Spinal cord (tissue), 10 donors: ENCODE measurements at places on chromosomes 1 and 21.
A peak's percentile ranks its signal among the peaks of the same experiment; 100 is the strongest.

DNA sequence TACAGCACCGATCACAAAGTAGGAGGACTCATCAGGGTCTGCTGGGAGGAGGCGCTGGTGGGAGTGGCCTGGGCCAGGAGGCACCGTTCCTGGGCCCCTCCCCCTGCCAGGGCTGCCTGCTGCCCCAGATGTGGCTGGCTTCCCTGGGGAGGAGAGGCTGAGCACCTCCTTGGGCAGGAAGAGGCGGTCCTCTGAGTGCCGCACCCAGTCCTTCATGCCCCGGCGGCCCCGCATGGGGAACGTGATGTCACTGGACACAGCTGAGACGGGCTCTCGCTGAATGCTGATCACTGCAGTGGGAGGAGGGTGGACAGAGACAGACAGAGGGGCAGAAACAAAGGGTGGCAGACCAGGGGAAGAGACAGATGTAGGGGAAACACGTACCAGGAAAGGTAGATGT is 24.8 kb downstream of the ADGRB2 start:
- no peak for DNase-seq
- H3K27ac ChIP-seq, result no peak overlapping the region
- H3K4me1 ChIP-seq, result peaks cover 18% of the 10 kb centered on the region
- peaks cover 95% of the 10 kb centered on the region for H3K36me3 ChIP-seq
- H3K4me3 ChIP-seq, result no peak overlapping the region

DNA sequence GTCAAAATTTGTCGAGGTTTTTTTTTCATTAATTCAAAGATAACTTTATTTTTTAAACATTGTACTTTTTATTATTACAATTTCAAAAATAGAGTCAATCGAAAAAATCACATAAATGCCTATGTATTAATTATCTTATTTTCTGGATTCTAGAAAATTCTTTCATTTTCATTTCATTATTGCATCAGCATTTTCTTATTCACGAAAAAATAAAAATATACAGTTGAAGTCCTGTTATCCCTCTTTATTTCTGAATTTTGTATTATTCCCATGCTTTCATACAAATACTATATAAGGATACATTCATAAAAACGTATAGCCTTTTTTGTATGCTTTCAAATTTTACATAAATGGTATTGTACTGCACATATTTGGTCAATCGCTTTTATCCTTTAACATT is 681.0 kb upstream of the USP24 start:
- H3K36me3 ChIP-seq, result no peaks in the 10 kb centered on the region
- H3K4me3 ChIP-seq, result no peak overlapping the region
- no peak overlapping the region for H3K27ac ChIP-seq
- no peaks in the 10 kb centered on the region for H3K4me1 ChIP-seq
- H3K27me3 ChIP-seq, result no peaks in the 10 kb centered on the region

DNA sequence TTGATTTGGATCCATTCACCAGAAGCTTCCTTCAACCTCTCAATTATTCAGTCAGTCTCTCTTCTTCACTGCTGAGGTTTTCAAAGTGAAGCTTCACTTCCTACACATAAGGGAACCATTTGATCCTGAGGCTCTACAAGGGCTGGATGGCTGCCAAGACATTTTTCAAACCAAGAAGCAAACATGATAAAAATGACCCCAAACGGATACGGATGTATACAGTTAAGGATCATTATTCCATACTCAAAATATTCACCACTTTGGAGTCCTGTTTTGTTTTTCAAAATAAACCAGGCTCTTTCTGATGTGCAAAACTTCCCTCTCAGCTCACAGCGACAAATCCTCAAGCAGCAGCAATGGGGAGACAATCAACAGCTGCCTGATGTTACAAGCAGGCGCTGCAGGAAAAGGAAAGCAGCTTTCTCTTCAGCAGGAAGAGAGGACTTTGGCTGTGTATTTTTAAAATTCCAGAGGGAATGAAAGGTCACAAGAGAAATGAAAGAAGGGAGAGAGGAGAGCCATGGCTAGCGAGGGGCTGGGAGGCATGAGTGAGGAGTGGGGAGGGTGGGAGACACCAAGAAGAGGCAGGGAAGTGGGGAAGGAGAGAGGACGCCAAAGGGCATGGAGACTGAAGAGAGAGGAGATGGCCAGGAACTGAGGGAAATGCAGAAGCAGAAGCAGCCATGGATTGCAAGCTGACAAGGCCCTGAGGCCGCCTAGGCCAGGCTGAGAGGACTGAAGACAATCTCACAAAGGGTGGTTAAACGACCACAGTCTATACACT is 145.4 kb downstream of the SLC45A1 start:
- H3K27me3 ChIP-seq, result no peaks in the 10 kb centered on the region
- DNase-seq, result peak; percentile 85
- H3K27ac ChIP-seq, result peak overlapping the region; percentile 87
- no peak overlapping the region for H3K4me3 ChIP-seq
- peaks cover 9% of the 10 kb centered on the region for H3K36me3 ChIP-seq
- peaks cover 46% of the 10 kb centered on the region for H3K4me1 ChIP-seq

- no peak overlapping the region for H3K27ac ChIP-seq
- no peaks in the 10 kb centered on the region for H3K4me1 ChIP-seq
- H3K36me3 ChIP-seq, result no peaks in the 10 kb centered on the region
- H3K4me3 ChIP-seq, result no peak overlapping the region
- no peak for DNase-seq
Observed at GRCh38 chr1:202023001-202023433, 12.6 kb downstream of the ELF3 start.

DNA sequence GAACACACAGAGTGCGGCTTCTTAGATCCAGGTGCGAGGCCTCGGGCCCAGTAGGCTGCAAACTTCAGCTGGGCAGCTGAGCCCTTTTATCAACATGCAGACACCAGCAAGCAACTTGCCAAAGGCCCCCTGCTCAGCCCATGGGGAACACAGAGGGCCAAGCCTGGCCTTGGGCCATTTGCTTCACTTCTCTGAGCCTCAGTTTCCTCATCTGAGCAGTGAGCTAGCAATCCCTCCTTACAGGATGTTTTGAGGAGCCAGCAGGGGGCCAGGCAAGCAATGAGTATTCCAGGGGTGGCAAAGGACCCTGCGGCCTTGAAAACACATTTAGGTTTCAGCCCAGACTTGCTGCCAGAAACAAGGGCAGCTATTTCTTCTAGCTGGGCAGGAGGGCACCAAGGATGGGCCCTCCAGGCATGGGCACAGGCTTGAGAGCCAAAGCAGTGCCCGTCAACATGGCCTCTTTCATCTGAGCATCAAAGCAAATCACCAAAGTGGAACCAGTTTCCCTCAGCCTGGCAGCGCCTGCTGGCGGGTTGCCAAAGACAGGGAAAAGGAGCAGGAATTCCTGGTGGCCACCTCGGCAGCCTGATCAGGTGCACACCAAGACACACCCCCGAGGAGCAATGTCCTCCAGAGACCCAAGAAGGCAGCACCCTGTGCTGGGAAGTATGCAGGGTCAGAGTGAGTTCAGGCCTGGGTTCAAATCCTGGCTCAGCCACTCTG is 1.4 kb downstream of the MATN1 start:
- H3K36me3 ChIP-seq, result peaks cover 2% of the 10 kb centered on the region
- no peak overlapping the region for H3K27ac ChIP-seq
- no peak overlapping the region for H3K4me3 ChIP-seq
- H3K27me3 ChIP-seq, result no peaks in the 10 kb centered on the region
- H3K4me1 ChIP-seq, result peaks cover 62% of the 10 kb centered on the region

- no peaks in the 10 kb centered on the region for H3K27me3 ChIP-seq
- no peaks in the 10 kb centered on the region for H3K4me1 ChIP-seq
- DNase-seq, result no peak
- no peak overlapping the region for H3K4me3 ChIP-seq
- H3K27ac ChIP-seq, result no peak overlapping the region
- H3K36me3 ChIP-seq, result no peaks in the 10 kb centered on the region
Observed at GRCh38 chr21:27693376-27693775, 726.5 kb upstream of the ADAMTS5 start.

DNA sequence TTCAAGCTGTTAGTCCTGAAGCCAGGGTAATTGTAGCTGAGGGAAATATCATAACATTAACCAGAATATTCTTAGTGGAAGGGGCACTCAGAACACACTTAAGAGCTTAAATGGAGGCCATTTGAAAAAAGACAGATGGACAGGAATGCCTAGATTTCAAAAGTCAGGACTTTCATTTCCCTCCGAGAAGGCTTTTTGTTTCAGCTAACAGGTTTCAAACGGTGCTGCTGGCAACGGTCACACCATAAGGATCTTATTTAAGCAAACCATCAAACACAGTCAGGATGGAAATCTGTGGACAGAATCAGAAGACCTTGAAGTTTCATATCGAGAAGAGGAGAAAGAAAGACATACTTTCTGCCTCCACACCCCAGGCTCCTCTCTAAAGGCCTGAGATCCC is 70.1 kb downstream of the SLC66A1 start:
- H3K27me3 ChIP-seq, result no peaks in the 10 kb centered on the region
- H3K27ac ChIP-seq, result peak overlapping the region; percentile 40
- peaks cover 19% of the 10 kb centered on the region for H3K4me1 ChIP-seq
- peaks cover 41% of the 10 kb centered on the region for H3K36me3 ChIP-seq
- no peak for DNase-seq
- no peak overlapping the region for H3K4me3 ChIP-seq

DNA sequence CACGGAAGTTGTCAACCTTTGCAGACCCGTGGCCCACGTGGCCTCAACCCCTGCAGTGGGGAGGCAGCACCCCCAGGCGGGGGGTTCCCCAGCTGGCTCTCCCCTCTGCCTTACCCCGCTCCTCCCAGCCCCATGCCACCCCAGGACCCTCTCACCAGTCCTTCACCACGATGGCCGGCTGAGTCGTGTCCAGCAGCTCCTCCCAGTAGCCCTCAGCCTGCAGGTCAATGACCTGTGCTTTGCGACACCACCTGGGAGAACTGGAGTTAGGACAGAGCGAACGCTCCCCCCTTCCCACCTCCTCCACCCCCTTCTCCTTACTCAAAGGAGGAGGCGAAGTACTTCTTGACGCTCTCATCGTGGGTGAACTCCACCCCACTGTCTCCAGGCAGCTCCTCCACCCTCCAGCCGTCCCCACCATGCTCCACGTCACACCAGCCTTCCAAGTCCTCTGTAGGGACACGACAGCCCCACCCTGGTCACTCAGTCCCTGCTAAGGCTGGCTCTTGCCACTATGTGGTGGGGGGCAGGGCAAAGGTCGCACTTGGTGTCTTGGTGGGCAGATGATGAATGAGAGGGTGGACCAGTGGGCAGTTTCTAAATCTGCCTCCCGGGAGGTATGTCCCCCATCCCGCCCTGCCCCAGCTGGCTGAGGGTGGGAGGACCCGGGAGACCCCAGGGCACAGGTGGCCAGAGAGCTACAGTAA is 4.5 kb downstream of the FBXO2 start:
- peaks cover 19% of the 10 kb centered on the region for H3K27me3 ChIP-seq
- peaks cover 67% of the 10 kb centered on the region for H3K4me1 ChIP-seq
- DNase-seq, result no peak
- peaks cover 26% of the 10 kb centered on the region for H3K36me3 ChIP-seq

GRCh38 chr1:175129644-175129996 is 62.0 kb downstream of the TNN start:
- no peak overlapping the region for H3K27ac ChIP-seq
- H3K4me3 ChIP-seq, result no peak overlapping the region
- H3K36me3 ChIP-seq, result no peaks in the 10 kb centered on the region

DNA sequence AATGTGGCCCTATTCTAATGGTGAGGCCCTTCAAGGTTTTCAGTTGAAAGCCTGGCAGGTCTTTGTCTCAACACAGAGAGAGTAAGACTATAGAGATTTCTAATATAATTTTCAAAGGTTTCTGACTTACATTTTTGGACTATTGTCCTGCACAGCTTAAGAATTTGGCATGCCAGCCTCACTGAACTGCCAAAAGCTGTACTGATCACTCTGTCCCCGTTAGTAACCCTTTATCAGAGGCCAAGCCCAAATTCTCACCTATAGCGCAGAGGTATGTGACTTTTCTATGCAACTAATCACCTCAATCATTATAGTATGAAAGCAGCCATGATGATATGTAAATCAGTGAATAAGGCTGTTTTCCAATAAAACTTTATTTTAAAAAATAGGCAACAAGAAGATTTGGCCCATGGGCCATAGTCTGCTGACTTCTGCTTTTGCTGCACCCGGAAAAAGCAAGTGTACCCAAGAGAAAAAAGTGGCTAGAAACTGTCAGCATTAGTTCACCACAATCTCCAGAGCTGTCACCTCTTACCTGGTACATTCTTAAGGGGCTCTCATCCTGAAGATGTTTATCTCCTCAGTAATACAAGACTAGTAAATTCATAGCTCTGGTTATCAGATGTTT is 85.4 kb downstream of the PIGK start:
- H3K36me3 ChIP-seq, result no peaks in the 10 kb centered on the region
- H3K4me3 ChIP-seq, result no peak overlapping the region
- no peaks in the 10 kb centered on the region for H3K27me3 ChIP-seq
- H3K4me1 ChIP-seq, result no peaks in the 10 kb centered on the region

- H3K36me3 ChIP-seq, result no peaks in the 10 kb centered on the region
- H3K4me1 ChIP-seq, result peaks cover 37% of the 10 kb centered on the region
- no peak overlapping the region for H3K27ac ChIP-seq
- DNase-seq, result no peak
- H3K27me3 ChIP-seq, result no peaks in the 10 kb centered on the region
Observed at GRCh38 chr1:9382643-9383491, 90.2 kb downstream of the SPSB1 start.

DNA sequence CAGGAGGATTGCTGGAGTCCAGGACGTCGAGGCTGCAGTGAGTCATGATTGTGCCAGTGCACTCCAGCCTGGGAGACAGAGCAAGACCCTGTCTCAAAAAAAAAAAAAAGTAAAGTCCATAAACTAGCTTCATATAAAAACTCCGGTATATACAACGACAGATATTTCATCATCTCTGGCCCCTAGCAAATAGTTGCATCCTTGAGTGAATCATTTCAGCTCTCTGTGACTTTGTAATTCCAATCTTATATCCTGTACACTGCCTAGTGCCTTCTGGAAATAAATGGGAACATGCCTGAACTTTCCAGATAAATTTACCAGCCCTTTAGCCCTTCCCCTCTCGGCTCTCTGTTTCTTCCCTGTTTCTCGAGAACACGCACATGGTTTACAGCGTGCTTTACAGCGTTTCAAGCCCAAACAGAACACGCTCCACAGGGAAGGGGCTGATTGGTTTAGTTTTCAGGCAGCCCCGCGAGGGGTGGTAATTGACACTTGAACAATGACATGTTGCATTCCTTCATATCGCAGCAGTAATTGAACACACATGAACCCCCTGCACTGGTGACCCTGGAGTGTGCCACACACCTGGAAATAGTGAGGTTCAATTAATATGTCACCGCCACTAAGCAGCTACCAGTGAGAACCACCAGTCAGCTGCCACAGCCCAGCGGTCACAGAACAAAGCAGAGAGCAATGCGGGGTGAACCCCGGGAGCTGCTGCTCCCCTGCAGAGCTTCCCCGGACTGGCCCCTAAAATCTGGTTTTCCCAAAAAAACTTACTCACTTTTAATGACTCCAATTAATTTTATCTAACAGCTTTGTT is 35.7 kb upstream of the SIM2 start:
- no peaks in the 10 kb centered on the region for H3K36me3 ChIP-seq
- no peak overlapping the region for H3K4me3 ChIP-seq
- DNase-seq, result no peak
- H3K27me3 ChIP-seq, result peaks cover 7% of the 10 kb centered on the region
